NCI-H187 treated with DMSO at 0.1 percent for 48 hours (cell line): ENCODE measurements at places on chromosomes 7 and 10.

DNA sequence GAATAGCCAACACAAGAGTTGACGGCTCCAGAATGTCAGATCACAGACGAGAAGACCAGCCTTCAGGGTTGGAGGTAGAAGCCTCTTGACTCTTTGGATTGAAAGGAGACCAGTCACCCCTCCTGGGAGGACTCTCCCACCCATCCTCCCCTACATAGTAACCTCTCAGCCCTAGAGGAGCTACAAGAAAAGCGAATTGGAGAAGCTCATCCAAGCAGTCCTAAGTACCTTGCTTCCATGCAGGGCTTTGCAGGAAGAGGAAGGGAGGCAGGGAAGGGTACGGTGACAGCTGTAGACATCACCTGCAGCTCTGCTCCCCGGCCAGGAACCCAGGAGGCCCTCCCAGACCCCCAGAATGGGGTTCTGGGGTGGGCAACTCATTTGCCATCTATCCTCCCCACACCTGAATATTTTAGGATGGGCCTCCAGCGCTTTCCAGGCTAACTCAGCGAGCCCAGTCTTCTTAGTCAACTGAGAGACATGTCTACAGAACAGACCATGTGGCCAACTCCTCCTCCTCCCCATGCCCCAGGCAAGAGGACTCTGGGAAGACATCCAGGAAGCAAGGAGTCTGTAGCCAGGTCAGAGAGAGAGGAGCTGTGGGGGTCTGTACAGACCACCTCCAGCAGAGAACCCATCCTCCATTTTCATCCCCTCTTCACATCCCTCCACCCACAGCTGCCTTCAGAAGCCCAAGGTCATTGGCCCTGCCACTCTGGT lies 55.6 kb upstream of the LBX1 start:
- DNase-seq = no peak

DNA sequence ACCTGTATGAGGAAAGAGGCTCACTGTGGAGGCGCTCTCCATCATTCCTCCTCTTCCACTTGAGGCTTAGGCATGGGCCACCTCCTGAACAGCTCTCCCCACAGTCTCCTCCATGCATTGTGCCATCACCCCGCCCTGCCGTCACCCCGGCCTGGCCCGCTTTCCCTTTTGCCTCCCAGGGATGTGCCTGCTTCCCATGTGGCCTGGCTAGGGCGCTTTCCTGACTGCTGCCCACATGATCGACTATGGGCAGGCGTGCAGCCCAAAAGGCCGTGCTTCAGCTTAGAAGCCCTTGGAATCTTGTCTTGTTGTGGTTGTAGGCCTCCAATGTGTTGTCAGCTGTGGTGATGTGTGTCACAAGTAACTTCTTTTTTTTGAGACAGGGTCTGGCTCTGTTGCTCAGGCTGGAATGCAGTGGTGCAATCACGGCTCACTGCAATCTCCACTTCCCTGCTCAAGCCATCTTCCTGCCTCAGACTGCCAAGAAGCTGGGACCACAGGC lies 1.8 kb upstream of the ACTR3C start:
- DNase-seq = no peak

- DNase-seq = no peak
Measured at GRCh38 chr7:16891338-16891737, 9.6 kb upstream of the AGR3 start.

DNA sequence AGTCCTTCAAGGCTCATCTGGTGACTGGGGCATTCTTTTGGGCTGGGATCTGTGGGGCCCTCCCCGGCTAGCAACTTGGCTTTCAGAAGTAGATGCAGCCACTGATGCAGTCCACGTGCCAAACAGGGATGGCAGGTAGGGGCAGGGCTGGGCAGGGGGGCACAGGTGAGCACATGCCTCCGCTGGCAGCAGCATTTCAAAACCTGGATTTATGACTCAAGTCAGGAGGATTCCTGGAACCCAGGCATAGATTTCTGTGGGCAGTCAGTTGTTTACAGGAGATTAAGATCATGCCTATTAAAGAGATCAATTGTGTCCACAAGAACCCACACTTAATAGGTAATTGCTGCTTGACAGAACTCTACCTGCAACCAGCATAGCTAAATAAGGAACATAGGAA lies 839 bp upstream of the HABP2 start:
- DNase-seq = no peak

DNA sequence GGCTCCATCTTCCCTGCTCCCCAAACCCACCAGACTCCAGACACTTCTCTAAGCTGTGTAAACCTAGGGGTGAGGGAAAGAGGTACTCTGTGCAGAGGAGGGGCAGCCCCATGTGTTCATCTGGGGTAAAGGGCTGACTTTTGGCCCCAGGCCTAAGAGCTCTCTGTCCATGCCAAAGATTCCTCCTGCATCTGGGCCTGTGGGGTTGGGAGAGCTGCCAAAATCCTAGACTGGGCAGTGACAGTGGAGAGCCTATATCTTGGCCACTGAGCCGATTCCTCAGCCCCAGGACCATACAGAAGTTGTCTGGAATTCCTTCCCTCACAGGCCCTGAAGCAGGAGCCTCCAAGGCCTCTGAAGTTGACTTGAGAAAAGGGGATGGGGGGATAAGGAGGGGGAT lies 25.3 kb upstream of the LEP start:
- no peak for DNase-seq
